ENCODE measurements at places on chromosomes 12 and 14.
A peak's percentile ranks its signal among the peaks of the same experiment; 100 is the strongest.

DNA sequence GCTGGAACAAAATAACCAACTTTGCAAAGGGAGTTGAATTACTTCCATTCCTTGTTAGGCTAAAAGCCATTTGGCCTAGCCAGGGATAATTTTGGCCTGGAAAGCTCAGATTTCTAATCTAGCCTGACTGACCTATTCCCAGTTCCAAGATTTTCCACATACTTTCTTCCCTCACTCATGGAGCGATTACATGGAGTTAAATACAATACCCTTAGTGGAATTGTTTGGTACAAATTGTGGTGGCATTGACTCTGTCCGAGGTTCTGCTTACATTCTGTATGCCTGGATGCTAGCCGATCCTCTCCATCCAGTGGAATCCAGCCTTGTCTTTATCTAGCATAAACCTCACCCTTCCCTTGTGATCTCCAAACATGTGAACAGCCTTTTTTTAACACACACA lies 965.1 kb downstream of the DIO2 start:
- DNase-seq: no peak

DNA sequence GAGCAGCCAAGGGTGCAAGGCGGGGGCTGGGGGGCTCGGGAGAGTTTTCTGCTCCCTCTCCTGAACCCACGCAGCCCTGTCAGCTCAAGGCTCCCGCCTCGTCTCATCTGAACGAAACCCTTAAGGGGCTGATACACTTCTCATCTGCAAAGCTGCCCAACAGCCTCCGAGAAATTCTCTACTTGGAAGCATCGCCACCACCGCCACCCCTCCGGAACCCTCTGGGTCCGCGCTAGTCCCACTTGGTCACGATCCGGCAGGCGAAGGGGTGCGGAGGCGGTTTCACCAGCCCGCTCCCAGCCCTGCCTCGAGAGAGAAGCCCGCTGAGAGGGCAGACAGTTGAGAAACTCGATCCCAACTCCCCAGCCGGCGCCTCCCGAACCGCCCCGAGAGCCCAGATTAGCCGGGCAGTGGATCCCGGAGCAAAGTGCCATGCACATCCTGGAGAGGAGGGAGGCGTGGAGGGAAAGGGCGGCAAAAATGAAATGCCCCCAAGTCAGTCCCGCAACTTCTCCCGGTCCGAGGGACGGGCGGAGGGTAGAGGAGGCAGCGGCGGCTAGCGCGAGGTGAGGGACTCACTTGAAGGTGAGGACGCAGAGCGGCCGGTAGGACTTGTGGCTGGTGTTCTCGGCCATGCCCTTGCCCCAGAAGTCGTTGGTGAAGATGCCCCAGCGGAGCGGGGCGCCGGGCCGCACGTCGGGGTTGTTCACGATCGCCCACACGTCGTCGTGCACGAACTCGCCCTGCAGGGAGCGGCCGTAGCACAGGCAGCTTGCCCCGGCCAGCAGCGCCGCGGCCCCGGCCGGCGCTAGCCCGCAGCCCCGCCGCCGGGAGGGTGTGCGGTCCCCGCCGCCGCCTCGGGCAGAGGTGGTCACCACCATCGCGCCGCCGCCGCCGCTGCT lies 620 bp downstream of the TMTC1 start:
- DNase-seq: no peak

DNA sequence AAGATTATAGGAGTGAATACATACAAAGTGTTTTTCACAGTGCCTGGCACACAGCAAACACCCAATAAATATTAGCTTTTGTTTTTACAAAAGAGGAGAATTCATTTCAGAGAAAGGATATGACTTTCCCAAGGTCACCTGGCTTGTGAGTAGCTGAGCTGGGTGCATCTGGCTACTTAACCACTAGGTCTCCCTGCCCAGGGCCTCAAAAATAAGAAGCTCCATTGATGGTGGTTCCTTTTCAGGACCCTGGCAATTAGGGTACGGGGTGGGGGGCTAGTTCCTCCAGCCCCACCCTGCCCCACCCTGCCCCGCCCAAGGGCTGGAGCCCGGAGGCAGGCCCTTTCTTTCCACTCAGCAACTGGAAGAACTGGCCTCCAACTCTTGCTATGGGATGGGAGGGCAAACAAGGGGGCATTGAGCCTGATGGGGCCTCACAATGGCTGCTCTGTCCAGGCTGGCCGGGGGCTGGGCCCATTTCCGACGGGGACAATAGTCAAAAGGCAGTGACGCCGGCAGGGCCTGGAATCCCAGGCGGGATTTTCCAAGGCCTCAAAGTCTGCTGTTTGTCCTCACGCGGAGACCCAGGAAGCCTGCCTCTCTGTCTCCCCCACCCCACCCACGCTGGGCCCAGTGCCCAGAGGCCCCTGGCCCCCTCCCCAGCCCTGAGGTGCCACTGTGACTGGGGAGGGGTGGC lies 8.2 kb upstream of the ATG101 start:
- no peak for DNase-seq

GRCh38 chr12:127675936-127676335 lies 591.0 kb upstream of the TMEM132C start:
- DNase-seq: no peak

DNA sequence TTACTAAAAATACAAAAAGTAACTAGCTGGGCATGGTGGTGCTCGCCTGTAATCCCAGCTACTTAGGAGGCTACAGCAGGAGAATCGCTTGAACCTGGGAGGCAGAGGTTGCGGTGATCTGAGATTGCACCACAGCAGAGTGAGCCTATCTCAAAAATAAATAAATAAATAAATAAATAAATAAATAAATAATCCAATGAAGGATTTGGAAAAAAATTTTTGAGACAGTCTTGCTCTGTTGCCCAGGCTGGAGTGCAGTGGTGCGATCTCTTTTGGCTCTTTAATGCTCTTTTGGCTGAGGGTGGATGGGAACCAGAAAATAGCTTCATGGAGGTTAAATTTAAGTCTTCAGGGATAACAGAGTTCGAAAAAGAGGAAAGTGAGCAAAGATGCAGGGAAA lies 11.7 kb downstream of the ATP5MC2 start:
- no peak for DNase-seq

DNA sequence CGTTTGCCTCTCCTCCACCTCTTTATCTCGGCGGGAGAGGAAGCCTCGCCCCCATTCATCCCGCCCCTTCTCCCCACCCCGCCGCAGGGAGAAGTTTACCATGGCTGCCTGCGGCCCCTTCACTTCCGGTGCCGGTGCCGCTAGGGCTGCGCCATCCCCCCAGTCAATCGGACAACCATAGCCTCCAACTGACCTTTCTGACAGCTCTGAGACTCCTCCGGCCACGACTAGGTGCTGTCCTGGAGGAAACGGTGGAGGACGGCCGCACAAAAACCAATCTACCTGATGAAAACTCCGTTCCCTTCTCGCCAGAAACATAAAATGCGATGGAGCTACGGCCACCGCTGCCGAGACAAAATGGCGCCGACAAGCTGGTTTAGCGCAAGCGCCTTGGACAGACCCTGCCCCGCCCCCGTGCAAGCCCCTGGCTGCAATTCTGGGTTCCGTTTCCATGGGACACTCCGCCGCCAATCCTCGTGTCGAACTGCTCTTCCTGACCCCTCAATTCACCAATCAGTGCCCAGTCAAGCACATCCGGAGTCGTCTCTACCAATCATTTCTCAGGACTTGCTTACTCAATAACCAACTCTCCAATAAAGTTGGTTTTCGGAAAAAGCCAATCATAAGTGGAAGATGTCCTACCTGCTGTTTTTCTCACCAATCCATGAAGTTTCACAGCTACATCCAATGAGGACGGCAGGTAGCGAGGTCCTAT lies 436 bp upstream of the ARID4A start:
- DNase-seq: peak; percentile 93

GRCh38 chr14:21302013-21302835 lies 22.3 kb downstream of the RPGRIP1 start:
- DNase-seq: no peak

GRCh38 chr12:43434614-43435013 lies 117.4 kb downstream of the ADAMTS20 start:
- DNase-seq: no peak

DNA sequence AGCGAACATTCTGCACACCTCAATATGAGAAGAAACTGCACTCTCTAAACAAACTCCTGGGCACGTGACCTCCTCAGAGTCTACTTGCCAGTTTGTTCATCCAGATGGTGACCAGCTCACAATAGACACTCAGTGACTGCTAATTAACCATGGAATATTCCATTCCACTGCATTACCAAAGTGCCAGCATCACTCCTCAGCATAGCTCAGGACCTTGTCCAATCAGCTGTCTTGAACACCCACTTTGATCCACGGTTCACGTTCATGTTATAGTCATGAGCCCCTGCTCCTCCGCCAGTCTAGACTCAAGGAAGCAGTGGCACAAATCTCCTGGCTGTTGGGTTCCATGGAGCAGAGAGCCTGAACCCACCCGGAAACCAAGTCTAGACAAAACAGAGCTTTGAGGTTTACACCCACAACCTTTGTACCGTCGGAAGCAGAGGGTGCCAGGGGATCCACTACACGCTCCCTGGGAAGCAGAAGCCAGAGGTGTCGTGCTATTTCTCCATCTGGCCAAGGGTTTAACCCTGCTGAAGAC lies 285.3 kb downstream of the ZFP36L1 start:
- no peak for DNase-seq

- no peak for DNase-seq
Measured at GRCh38 chr12:586318-587071, 76.8 kb downstream of the NINJ2 start.

- DNase-seq: no peak
Measured at GRCh38 chr12:123807670-123808069, 45.6 kb downstream of the DNAH10 start.

DNA sequence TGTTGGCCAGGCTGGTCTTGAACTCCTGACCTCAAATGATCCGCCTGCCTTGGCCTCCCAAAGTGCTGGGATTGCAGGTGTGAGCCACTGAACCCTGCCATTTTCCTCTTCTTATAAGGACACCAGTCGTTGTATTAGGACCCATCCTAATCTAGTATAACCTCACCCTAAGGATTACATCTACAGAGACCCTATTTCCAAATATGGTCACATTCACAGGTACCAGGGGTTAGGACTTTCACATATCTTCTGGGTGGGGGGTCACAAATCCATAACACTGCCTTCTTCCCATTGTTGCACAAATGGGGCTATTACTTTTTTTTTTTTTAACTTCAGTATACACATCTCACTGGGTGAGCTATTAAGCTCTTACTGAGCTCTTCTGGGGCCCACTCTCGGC lies 38.6 kb downstream of the ARF6 start:
- no peak for DNase-seq

- DNase-seq: no peak
Measured at GRCh38 chr12:59186451-59186850, 266.1 kb upstream of the LRIG3 start.

GRCh38 chr14:105745433-105746123 lies 219.2 kb downstream of the TMEM121 start:
- no peak for DNase-seq

- DNase-seq: no peak
Measured at GRCh38 chr12:117067016-117067415, 32.2 kb downstream of the TESC start.

DNA sequence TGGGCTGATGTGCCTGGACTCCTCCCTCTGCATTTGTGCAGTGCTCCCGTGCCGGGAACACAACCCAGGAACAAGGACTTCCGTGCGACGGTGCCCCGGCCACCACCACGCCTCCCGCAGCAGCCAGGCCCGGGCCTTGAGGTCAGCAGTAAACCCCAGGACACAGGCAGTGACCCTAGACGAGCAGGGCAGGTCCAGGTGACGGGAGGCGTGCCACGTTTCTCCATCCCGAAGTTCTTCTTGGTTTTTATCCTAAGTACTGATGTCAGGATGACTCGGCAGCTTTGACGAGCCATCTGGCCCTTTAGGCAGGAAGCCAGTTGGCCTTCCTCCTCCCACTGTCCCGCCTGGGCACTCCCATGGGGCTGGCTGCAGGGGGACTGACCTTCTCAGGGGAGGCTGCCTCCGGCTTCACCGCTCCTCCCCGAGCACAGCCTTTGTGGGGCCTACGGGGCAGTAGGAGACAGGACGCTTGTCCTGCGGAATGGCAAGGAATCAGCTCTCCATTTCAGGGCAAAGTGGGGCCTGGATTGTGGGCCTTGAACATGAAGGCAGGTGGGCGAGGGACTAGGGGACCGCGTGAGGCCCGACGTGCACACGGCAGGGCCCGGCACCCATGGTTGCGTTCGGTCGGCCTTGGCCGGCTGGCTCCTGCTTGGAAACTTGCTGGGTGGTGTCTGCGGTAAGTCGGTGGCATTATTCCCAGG lies 94.1 kb downstream of the FBXL14 start:
- no peak for DNase-seq

- no peak for DNase-seq
Measured at GRCh38 chr14:64324461-64324860, 30.3 kb upstream of the ESR2 start.

DNA sequence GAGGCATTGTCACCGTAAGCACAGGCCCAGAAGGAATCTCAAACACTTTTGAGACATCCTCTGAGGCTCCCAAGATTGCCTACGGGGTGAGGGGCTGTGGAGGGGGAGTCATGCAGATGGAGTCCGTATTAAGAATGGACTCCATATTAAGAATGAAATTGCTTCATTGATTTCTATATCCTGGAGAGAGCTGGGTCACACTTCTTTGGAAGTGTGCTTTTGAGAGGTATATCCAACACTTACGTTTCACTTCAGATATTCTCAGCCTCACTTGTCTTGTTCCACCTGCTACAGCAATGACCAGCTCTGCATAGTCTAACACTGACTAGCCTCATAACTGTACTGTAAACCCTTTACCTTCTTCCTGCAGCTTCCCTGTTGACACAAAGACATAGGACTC lies 62.6 kb upstream of the ARHGAP5 start:
- DNase-seq: no peak

DNA sequence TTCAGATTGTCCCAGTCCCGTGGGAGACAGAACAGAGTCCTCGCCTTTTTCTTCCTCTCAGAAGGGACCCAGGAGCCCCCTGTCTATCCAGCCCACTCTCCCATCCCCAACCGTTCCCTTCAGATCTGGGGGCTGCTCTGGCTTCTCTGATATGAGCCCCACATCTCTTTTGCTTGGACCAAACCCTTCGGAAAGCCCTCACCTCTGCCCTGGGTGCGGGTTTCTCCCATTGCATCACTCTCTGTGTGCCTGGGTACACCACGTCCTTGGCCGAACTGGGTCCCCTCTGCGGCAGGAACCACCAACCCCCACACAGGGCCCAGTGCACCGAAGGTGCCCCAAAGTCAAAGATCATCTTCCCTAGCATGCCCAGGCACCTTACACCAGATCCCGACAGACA lies 87.8 kb downstream of the DICER1 start:
- no peak for DNase-seq

GRCh38 chr12:80033448-80033847 lies 65.9 kb upstream of the OTOGL start:
- DNase-seq: no peak

- DNase-seq: no peak
Measured at GRCh38 chr12:82930301-82930700, 243.6 kb downstream of the TMTC2 start.
